ENCODE measurements at places on chromosomes 3 and 15.

DNA sequence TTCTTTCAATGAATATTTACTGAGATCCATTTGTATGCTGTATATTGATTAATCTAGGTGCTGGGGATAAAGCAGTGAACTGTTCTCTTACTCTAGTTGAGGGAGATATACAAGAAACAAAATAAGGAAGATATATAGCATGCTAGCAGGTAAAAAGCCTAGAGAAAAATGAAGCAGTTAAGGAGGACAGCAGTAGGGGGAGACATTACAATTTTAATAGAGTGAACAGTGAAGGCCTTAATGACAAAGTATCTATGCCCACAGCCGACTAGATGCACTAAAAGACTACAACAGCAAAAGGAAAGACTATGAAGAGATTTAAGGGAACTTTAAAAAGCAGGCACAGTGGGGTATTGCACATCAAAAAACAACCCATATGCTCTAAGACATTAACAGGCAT lies 81.4 kb downstream of the XRN1 start:
- no peak for DNase-seq

GRCh38 chr15:66948294-66948693 lies 117.1 kb upstream of the SMAD3 start:
- DNase-seq = no peak

DNA sequence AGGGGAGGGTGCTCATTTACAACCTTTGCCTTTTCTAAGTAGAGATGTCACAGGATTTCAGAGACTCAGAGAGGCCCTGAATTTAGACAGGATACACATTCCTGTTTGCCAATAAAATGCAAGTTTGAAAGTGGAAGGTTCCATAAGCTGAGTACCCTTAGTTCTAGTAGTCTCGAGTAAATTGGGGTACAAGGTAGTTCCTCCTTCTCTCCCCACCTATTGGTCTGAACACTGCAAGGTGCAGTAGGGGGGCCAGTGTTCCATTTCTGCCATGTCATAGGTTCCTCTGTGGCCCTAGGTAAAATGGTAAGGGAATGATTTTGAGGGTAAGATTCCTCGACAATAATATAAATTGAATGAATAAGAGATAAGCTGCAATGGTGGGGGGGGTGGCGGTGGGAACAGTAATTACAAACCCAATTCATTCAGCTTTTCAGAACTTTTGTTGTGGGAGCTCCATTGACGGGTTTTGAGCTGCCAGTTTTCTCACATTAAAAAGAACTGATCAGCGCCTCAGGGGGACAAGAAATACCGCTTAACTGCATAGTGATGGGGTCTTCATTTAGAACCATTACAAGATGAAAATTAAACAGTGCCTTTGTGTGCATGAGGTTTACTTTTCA lies 5.9 kb downstream of the SOX2 start:
- DNase-seq = no peak

GRCh38 chr3:25495726-25496253 lies 67.7 kb downstream of the RARB start:
- no peak for DNase-seq

DNA sequence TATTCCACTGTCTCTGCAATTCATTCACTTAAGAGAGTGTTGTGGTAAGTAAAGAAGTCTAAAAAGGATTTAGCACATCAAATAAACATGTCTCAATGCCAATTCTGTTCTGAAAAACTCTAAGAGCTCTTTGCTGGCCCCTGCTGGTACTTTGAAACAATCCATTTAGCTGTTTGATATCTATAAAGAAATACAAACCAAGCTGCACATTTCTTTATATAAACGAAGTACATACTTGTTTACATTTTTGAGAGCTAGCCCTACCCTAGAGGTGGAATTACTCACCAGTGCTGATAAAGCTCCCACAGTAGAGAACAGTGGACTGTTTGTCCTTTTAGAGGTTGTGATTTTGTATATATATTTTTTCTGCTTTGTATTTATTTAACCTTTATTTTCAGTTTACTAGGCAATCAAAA lies 75.5 kb downstream of the NEDD4 start:
- peak; percentile 39 for DNase-seq

GRCh38 chr15:69265347-69265955 lies 33.3 kb upstream of the PAQR5 start:
- DNase-seq = no peak

DNA sequence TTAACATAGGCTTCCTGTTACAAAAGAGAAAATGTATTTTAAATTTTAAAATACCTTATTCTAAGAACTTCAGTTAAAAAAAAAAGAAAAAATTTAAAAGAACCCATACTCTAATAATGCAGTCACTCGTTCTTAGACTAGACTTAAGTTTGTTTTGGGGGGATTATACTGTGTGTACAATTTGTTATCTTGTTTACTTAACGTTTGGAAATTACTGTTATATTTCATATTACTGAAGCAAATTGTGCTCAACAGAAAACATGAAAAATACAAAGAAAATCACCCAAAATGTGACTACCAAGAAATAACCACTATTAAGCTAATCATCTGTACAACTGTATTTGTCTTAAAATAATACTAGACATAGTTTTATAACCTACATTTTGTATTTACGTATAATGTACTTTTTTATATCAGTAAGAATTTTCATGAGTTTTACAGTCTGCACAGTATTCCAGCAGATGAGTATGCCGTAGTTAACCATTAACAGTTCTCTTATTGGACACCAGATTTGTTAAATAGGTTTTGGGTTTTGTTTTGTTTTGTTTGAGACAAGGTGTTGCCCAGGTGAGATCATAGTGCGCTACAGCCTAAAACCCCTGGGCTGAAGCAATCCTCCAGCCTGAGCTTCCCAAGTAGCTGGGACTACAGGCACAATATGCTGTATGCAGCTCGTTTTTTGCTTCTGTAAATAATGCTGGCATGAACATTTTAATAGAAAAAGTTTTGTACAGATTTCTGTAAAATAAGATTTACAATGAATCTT lies 88.8 kb upstream of the CHD2 start:
- DNase-seq = no peak

DNA sequence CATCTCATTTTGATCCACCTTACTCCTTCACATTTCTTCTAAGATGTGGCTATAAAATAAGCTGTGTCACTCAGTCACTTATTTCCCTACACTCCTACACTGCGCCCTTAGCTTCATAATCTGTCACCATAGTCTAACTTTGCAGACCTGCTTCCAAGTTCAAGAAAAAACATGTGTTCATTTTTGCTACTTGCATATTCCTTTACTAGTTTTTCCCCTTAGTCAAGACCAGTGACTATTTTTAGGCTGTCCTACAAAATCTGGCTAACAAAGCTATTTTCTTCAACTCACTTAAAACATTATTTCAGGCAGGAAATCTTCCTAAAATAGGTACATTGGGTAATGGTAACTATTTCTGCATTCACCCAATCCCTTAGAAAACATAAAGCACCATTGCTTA lies 272.5 kb downstream of the TBC1D5 start:
- no peak for DNase-seq

DNA sequence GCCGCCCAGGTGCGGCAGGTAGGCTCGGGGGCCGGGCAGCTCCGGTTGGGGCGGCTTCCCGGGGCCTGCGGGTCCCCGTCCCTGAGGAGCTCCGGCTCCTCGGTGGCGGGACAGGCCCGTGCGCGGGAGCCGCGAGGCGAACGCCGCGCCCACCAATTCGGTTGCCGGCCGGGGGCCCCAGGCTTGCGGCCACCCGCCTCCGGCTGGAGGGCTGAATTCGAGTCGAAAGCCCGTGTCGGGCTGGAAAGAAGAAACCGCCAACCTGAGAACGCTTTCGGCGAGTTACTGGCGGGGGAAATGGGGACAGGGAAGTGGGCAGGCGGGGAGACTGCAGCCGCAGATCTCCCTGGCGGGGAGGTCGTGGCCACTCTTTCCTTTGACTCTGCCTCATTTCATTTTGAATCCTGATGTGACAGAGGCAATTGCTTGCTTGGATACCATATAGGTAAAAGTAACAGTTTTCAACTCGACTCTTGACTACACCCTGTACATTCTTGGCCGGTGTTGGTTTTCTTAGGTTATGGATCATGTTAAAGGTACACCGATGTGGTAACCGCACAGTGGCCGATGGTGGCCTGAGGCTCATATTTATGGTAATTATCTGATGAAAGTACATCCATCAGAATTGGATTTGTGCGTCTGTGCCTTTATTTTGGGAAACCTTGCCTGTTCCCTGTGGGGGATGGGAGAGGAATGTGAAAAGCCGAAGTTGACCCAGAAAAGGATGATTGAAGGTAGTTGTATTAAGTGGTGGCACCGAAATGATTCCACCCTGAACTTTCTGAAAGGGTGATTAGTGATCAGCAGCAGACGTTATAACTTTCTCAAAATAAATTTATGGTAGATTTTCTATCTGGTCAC lies 1.7 kb downstream of the B3GNT5 start:
- peak; percentile 39 for DNase-seq

- DNase-seq = no peak
These were observed 44.3 kb upstream of the POLR2M start for GRCh38 chr15:57662091-57662744.

DNA sequence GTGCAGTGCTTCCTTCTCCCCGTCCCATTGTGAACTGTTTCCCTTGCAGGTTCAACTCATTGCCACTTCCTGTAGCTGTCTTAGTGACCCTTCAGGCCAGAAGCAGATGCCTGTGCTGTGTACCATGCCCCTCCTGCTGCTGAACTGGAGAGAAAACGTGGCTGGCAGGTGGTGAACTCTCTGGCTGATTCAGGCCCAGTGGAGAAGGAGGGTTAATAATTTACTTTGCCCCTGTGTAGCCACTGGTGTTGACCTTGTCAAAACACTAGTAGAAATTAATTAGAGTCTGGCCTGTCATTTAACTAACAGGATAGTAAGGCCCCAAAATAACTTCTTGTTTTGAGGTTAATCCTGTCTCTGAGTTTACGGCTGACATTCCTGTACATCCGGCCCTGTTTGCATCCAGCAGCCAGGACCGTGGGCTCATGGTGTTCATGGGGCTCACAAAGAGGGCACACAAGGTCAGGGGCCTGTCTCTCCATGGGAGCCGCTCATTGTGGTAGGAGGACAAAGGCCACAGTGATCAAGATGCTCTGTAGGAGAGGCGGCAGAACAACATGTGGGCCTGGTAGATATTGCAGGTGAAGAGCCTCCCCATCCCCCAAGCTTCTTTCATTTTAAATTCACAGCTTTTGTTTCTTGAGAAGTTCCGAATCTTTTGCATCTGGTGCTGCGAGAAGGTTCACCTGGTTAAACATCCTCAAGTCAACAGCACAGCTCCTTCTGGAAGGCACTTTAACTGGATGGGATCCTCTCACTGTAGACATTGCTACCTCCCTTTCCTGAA lies 101.6 kb downstream of the CGNL1 start:
- DNase-seq = no peak

DNA sequence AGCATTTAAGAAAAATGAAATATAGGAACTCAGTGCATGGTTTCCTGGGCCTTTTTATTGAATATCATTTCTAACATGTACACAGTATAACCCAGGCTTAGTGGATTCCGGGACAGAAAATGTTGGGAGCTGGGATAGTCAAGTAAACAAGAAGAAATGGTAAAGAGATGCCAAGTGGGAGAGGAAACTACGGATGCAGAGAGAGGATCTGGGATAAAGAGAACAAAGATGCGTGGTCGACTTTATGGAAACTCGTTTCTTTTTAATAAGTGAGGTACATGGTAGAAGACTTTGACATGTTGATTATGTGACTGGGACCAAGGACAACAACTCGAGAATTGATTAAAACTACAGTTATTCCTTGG lies 1.2 kb upstream of the GPR176 start:
- no peak for DNase-seq

GRCh38 chr3:146561463-146561862 lies 17.1 kb upstream of the PLSCR1 start:
- no peak for DNase-seq

DNA sequence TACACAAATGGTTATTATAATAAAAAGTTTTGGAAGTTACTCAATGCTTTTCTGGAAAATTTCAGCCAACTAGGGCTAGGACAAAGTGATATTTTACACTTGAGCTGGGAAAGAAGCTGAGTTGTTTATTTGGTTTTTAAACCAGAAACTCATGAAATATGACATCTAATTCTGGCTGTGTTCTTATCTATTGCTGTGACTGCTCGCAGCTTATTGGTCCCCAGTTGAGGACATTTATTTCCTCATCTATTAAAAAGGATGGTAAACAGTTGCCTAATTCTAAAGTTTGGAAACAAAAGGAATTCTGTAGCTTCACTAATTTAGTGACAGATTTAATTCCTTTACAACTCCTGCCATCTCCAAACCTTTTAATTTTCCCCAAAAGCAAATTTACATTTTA lies 487.6 kb upstream of the IL12A start:
- DNase-seq = no peak

GRCh38 chr15:77021803-77022381 lies 27.0 kb downstream of the PSTPIP1 start:
- DNase-seq = peak; percentile 13

- DNase-seq = no peak
These were observed 10.6 kb downstream of the CCR9 start for GRCh38 chr3:45896956-45897355.

- DNase-seq = no peak
These were observed 135.0 kb upstream of the DPH6 start for GRCh38 chr15:35680951-35681350.

DNA sequence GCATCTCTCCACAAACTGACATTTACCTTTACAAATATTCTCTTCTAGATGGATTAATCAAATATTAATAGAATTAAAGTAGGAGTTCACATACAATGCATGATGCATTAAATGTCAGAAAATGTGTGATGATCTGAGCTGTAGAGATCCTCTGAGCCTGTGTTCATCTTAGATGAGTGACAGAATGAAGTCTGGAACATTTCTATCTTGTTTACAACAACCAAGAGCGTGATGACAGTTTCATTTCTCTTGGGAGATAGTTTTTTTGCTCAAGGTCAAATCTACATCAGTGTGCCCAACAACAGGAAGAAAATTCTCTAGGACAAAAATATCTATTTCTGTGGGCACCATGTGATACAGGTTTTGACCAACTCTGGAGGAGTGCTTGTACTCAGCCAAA lies 211.9 kb downstream of the MYRIP start:
- no peak for DNase-seq

- DNase-seq = no peak
These were observed 13.9 kb downstream of the CEP152 start for GRCh38 chr15:48796930-48797329.

GRCh38 chr3:27127879-27128278 lies 241.3 kb downstream of the NEK10 start:
- DNase-seq = no peak

All from HAP-1 (cell line).